ENCODE measurements at places on chromosomes 3 and 15. TPM values are rescaled to one million over a fixed set of nuclear protein-coding genes. Genes with fewer than 3 reads are reported as not detected.

Gene SLC51A
- 0.66 TPM for total RNA-seq

Gene DISP2
- 0.19 TPM for total RNA-seq

Gene TTLL13
- total RNA-seq: 0.14 TPM

Gene MORC1
- total RNA-seq: 0.05 TPM

Gene NMNAT3
- 4.7 TPM for total RNA-seq

Gene LYZL4
- 0.14 TPM for total RNA-seq

- no peak overlapping the region for H3K4me3 ChIP-seq
- H3K4me1 ChIP-seq: no peaks in the 10 kb centered on the region
- no peaks in the 10 kb centered on the region for H3K27me3 ChIP-seq
- no peaks in the 10 kb centered on the region for H3K36me3 ChIP-seq
These were observed 519.2 kb downstream of the EPHB1 start for GRCh38 chr3:135314237-135314636.

DNA sequence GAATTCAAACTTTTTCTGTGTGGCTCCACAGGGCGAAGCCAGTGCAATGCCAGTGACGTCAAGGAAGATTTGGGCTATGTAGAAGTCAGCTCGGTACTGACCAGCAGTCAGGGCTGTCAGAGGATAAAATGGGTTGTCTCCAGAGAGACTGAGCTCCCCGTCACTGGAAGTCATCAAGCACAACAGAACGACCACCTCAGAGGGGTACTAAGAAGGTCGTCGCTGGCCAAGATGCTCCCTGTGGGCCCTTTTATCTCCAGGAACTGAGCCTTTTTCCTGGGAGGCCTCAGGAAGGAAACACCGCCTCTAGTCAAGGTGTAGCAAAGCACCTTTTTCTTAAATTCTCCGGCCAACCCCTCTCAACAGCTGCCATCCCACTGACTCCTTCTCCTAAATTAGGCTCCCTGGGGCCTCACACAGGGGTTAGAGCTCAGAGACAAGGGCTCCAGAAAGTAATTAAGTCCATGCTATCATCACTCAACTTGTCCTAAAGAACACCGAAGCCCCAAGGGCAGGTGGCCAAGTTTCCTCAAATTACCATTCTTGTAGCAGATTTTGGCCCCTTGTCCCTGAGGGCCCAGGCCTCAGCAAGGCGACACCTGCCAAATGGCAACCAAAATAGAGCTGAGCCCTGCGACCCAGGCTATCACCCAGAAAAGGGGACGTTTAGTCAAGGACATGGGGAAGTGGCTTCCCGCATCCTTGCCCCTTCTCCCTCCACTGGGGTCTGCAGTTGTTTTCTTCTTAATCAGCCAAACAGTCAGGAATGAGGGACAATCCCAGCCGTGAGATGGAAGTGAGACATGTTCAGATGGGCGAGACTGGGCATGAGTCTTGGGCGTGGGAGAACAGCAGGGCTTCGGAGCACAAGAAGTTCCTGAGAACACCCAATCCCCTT is 48.0 kb downstream of the SSUH2 start:
- H3K4me3 ChIP-seq: no peak overlapping the region
- no peaks in the 10 kb centered on the region for H3K36me3 ChIP-seq
- DNase-seq: no peak
- no peaks in the 10 kb centered on the region for H3K4me1 ChIP-seq
- no peak overlapping the region for H3K27ac ChIP-seq

DNA sequence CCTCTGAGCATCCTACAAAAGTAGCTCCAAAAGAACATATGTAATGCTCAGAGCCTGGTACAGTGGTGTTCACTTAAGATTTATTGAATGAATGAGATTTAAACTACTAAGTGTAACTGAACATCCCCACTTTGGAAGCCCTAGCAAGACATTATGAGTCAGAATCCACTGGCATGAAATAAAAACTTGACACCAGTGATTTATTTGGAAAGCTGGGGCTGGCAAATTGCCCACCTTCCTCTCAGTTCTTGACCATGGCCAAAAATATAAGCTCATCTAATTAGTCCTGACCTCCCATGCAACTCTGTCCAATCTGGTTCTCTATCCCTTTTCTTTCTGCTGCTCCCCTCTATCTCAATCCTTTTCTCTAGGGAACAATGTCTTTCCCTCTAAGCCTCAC is 418.0 kb downstream of the PLCL2 start:
- no peak overlapping the region for H3K27ac ChIP-seq
- no peak overlapping the region for H3K4me3 ChIP-seq
- no peaks in the 10 kb centered on the region for H3K4me1 ChIP-seq
- H3K27me3 ChIP-seq: no peaks in the 10 kb centered on the region
- no peak for DNase-seq

GRCh38 chr3:136852180-136852579 is 9.8 kb upstream of the NCK1 start:
- H3K27me3 ChIP-seq: no peaks in the 10 kb centered on the region
- no peaks in the 10 kb centered on the region for H3K4me1 ChIP-seq
- no peak overlapping the region for H3K27ac ChIP-seq
- no peak for DNase-seq

- no peak overlapping the region for H3K4me3 ChIP-seq
- H3K4me1 ChIP-seq: no peaks in the 10 kb centered on the region
- H3K27me3 ChIP-seq: no peaks in the 10 kb centered on the region
- no peak overlapping the region for H3K27ac ChIP-seq
- DNase-seq: no peak
These were observed 649.8 kb upstream of the NR2F2 start for GRCh38 chr15:95680728-95681127.

GRCh38 chr3:56845505-56845904 is 43.8 kb upstream of the ARHGEF3 start:
- DNase-seq: no peak
- no peaks in the 10 kb centered on the region for H3K27me3 ChIP-seq
- H3K36me3 ChIP-seq: no peaks in the 10 kb centered on the region
- peaks cover 6% of the 10 kb centered on the region for H3K4me1 ChIP-seq

DNA sequence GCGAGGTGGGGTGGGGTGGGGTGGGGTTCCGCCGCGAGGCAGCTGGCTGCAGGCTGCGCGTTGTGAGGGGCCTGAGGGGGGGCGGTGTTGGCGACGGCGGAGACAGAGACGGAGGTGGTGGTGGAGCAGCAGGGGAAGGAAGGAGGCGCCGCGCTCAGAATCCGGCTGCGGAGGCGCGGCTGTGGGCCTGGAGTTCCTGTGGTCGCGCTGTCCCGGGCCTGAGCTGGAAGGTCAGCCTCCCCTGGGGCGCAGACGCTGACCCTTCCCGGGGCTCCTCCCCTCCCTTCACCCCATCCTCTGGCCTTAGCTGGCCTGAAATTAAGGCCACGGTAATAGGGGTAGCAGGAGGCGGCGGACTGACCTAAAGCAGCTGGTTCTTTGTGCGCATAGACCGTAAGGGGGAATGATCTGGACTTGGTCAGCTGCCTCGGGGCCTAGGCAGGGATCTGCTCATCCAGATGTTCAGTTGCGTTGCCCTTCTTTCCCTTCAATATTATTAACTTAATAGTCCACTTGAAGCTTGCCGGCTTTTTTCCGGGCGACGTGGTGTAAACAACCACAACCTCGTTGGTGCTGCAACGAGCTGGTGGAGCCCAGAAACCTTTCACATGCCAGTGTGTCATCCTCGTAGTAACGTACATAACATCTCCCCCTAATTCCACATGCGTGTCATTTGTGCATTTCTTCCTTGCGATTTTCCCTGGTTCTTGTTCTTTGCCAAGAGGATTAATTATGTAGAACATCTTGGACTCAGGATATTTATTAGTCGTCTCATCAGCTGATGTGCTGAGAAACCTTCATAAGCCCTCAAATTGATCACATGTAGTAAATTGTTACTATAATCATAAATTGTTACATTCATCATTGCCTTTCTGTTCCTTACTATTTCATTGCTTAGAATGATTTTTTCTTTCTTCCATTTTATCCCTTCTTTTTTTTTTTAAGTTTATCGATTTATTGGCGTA is 626 bp downstream of the SEC62 start:
- H3K27me3 ChIP-seq: no peaks in the 10 kb centered on the region
- H3K4me3 ChIP-seq: peak overlapping the region; percentile 79
- peaks cover 8% of the 10 kb centered on the region for H3K36me3 ChIP-seq

DNA sequence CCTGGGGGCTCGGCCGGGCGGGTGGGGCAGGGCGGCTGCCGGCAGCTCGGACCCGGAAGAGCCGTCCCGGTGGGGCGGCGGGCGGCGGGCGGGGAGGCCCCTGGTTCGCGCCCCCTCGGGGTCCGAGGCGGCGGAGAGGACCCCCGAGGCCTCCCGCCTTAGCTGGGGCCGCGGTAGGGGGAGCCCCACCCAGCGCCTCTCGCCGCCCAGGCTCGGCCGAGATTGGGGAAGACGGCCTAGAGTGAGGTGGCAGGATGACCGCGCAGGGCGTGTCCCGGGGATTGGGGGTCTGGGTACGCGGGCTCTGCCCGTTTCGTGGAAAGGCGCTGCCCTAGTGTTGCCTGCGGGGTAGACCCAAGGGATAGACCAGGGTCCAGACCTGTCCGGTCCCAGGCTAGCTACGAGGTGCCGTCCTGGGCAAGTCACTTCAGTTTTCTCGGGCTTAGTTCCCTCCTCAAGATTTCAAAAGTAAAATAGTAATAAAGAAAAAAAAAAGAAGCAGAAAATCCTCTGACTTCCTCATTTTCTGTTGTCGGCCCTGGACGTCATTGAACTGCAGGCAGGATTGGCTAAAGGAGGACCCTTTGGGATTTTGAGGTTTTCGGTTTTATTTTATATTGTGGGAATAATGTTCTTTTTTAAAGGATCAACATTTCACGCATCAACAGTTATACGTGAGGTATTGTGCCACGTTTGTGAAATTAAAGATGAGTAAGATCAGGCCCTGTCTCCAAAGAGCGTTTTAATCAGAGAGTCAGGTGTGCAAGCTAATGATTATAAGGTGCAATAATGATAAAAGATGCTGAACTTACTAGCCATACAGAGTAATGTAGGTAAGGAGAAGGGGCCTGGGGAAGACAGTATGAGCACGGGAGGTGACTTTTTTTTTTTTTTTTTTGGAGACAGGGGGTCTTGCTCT is 679 bp downstream of the IQGAP1 start:
- peak overlapping the region; percentile 96 for H3K4me3 ChIP-seq
- peaks cover 19% of the 10 kb centered on the region for H3K4me1 ChIP-seq
- DNase-seq: peak; percentile 37
- H3K27me3 ChIP-seq: no peaks in the 10 kb centered on the region

DNA sequence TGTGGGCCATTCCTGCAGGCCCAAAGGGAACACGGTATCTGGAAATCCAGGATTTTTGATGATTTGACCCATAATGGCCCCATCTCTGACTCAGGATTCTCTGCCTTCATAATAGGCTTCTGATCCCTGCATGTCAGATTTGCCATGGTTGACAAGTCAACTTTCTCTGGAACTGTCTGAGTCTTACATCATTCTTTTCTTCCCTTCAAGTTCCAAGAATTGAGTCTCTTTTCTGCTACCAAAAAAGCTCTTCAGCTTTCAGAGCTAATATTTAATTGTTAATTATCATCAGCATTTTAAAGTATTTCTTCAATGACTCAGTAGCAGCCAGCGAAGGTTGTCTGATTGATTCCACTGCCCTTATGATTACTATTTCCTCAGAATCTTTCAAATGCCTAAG is 244.4 kb upstream of the COL8A1 start:
- no peak overlapping the region for H3K27ac ChIP-seq
- H3K4me3 ChIP-seq: no peak overlapping the region
- H3K36me3 ChIP-seq: no peaks in the 10 kb centered on the region
- no peaks in the 10 kb centered on the region for H3K4me1 ChIP-seq
- DNase-seq: no peak
- H3K27me3 ChIP-seq: no peaks in the 10 kb centered on the region

GRCh38 chr3:197882586-197882985 is 67.4 kb upstream of the RPL35A start:
- no peaks in the 10 kb centered on the region for H3K27me3 ChIP-seq
- peak overlapping the region; percentile 88 for H3K27ac ChIP-seq
- no peak overlapping the region for H3K4me3 ChIP-seq
- H3K4me1 ChIP-seq: peaks cover 32% of the 10 kb centered on the region
- H3K36me3 ChIP-seq: peaks cover 3% of the 10 kb centered on the region
